ENCODE measurements at places on chromosomes 7 and 10.

- no peak for DNase-seq
Measured at GRCh38 chr7:16592395-16592794, 53.2 kb downstream of the ANKMY2 start.

DNA sequence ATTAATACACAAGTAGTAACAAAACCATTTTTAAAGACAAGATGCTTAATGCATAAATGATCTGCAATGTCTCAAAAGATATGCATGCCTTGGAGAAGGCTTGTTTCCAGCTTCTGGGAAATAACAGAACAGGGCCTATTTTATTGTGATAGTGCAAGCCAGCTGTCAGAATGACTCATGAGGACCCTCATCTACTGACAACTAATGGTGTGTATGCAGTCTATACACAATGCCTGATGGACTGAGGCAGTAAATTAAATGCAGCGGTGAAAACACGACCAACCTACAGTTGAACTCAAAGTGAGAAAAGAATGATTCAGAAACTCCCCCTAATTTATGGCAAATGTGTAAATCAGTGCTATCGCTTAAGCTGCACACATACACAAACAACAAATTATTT lies 46.3 kb downstream of the VPS41 start:
- no peak for DNase-seq

DNA sequence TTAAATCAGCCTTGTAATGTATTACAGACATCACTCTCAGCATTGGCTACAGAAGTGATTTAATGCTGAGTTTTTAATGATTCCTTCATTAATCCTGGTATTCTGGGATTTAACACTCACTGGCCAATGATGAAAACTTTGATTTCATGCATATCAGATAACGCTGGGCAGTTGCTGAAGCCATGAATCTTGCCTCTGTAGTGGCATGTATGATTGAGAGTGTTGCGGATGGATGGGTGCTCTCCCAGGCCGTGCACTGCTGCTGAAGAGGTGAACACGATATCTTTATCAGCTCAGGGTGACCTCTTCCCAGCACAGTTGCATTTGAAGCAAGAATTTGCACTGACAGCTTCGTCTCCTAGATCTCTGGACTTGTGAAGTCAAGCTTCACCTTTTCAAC lies 168.7 kb downstream of the LRRC4 start:
- DNase-seq = no peak

DNA sequence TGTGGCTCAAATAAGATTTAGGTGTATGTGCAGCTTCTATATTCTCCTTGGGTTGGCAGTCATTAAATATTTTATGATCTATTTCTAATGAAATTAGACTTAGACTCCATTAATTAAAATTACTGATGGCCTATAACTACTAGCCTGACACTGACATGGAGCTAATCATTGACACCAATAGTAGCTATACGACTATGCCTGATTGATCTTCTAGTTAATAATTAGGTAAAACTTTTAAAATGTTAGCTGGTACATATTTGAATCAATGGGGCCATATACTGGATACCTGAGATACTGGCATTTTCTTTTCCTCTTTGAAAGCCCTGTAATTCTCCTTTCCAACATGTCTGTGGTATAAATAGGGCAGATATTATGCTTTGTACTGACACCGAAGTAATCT lies 14.4 kb downstream of the WEE2 start:
- DNase-seq = no peak

DNA sequence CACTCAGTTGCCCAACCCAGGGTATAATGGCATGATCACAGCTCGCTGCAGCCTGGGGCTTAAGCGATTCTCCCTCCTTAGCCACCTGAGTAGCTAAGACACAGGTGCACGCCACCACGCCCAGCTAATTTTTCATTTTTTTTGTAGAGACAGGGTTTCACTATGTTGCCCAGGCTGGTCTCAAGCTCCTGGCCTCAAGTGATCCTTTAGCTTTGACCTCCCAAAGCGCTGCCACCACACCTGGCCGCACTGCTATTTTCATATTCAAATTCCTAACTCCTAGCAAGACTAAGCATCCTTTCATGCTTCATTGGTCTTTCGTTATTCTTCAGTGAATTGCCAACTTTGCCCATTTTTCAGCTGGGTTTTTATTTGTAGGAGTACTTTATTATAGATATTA lies 30.4 kb upstream of the DAGLB start:
- DNase-seq = no peak

All from osteoblast (primary cell).